ENCODE measurements at places on chromosomes 16 and 17.

DNA sequence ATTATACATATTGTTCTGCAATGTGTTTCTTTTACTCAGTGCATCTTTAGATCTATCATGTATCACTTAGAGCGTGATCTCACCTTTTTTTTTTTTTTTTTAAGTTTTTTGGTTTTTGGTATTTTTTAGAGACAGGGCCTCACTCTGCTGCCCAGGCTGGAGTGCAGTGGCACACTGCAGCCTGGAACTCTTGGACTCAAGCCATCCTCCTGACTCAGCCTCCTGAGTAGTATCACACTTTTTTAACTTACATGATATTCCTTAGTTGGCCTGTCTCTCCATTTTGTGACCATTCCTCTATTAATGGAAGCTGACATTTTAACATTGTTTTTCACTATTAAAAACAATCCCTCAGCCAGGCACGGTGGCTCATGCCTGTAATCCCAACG lies 4.7 kb upstream of the MPO start:
- no peak for DNase-seq

GRCh38 chr17:31697838-31698237 lies 161.2 kb downstream of the COPRS start:
- DNase-seq = no peak

GRCh38 chr17:4109449-4109848 lies 33.4 kb downstream of the ZZEF1 start:
- DNase-seq = no peak

DNA sequence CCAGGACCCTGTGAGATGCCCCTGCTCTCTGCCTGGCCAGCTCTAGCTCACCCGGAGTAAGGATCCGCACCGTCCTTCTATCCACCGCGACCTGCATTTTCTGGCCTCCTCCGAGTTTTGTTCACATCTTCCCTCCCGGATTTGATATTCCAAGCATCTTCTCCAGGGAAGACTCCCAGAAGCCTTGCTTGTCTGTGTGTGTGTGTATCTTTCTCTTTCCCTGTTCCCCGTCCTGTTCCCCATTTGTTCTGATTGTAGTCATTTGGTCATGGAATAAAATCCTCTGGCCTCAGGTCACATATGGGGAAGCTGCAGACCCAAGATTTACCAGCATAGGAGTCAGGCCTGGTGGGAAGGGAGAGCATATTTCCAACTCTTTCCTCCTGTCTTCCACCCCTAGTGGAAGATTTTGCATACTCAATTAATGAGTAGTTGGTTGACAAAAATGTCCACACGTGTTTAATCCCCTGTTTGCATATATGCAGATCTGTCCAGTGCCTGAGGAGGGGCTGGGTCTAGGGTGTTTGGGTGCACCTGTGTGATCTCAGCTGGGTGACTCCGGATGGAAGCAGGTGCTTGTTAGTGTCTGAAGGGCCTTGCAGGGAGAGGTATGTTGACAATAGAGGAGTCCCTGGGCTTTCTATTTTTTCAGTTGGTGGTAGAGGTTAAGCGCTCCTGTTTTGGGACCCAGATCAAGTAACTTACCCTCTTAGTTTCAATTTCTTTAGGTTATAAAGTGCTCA lies 1.9 kb downstream of the PRAC1 start:
- no peak for DNase-seq

GRCh38 chr17:31318851-31319661 lies 2.4 kb downstream of the EVI2A start:
- peak; percentile 70 for DNase-seq

DNA sequence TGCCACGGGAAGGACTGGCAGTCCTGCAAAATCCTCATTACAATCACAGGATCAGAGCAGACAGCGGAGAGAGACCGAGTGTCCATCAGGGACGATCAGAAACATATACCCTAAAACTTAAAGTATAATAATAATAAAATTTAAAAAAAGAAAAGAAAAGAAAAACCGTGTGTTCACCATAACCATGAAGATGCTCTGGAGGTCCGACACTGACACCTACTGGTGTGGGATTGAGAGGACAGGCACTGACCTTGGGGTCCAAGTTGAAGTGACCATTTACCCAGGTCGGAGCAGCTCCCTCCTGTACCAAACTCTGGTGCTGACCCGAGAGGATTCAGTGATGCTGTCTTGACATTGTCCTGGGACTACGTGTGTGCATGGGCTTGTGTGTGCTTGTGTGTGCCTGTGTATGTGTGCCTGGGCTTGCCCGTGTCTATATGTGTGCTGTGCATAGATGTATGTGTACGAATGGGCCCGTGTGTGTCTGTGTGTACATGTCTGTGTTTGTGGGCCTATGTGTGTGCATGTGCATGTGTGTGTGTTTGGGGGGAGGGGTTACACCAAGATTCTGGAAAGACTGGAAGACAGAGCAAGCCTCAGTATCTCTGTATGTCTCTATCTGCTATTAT lies 10.0 kb upstream of the CD300LD start:
- peak; percentile 67 for DNase-seq

- DNase-seq = no peak
These were observed 39.2 kb downstream of the IFT140 start for GRCh38 chr16:1572673-1573072.

DNA sequence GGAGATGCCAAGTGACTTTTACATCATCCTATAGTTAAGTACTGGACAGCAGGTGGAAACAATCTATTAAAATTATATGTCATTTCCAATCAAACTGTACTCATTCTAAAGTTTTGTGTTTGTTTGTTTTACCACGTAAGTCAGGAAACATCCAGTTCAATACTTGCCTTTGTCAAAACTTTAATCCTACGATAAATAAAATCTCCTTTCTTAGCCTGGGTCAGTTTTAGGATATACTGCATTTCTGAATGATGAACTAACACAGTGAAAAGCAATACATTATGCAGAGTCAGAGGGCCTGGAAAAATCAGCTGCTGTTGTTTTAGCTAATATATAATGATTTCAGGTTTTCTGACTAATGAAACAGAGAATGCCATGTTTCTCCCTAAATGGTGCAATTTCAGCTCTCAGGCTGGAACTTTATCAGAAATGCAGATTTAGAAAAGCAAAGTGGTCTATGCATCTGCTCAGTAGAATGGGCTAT lies 756.4 kb downstream of the CDH11 start:
- no peak for DNase-seq

GRCh38 chr17:16488186-16488967 lies 3.6 kb downstream of the LRRC75A start:
- no peak for DNase-seq

GRCh38 chr17:34306466-34306865 lies 12.8 kb upstream of the CCL8 start:
- DNase-seq = peak; percentile 63

GRCh38 chr17:17929655-17930380 lies 42.4 kb downstream of the TOM1L2 start:
- DNase-seq = no peak

DNA sequence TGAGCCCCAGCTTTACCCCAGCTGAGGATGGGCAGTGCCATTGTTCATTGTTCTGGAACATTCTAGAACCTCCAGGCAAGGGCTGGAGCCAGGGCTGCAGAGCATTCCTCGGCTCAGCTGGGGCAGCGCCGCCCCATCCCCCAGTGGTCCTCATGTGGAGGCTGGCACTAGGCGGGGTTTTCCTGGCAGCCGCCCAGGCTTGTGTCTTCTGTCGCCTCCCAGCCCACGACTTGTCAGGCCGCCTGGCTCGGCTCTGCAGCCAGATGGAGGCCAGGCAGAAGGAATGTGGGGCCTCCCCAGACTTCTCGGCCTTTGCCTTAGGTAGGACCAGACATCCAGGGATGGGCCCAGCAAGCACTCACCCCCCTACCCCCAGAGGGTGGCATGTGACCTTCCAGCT lies at the start of gene TMEM95:
Gene TMEM95 (plus strand): TSS at position 104 of the 400 bp plus-strand sequence. CDS start 49 bp downstream, at position 153.
- no peak for DNase-seq

- DNase-seq = peak; percentile 77
These were observed 1.8 kb upstream of the QPRT start for GRCh38 chr16:29676989-29677785.

GRCh38 chr17:49005140-49005539 lies 8.0 kb downstream of the IGF2BP1 start:
- no peak for DNase-seq

DNA sequence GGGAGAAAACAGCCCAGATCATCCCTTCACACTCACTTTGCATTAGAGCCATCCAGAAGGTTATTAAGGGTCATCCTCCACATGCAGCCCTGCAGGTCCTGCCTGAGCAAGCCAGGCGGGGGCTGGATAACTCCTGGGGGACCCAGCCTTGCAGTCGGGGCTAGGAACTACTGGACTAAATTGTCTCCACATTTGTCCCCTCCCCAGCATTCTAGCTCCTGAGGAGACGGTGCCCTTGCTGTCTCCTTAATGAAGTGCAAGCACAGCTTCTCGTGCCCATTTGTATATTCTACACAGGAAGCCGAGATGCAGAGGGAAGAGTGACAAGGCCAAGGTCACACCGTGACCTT lies 185.2 kb downstream of the C16orf95 start:
- DNase-seq = no peak

- no peak for DNase-seq
These were observed 130.8 kb downstream of the GAS7 start for GRCh38 chr17:10067446-10068143.

- DNase-seq = no peak
These were observed 889 bp upstream of the ZNF423 start for GRCh38 chr16:49856672-49857330.

- no peak for DNase-seq
These were observed 139.0 kb downstream of the SNX11 start for GRCh38 chr17:48246612-48247011.

GRCh38 chr17:58060596-58061191 lies 22.5 kb upstream of the DYNLL2 start:
- DNase-seq = no peak

- DNase-seq = no peak
These were observed 39.3 kb upstream of the IRX6 start for GRCh38 chr16:55284718-55285099.

DNA sequence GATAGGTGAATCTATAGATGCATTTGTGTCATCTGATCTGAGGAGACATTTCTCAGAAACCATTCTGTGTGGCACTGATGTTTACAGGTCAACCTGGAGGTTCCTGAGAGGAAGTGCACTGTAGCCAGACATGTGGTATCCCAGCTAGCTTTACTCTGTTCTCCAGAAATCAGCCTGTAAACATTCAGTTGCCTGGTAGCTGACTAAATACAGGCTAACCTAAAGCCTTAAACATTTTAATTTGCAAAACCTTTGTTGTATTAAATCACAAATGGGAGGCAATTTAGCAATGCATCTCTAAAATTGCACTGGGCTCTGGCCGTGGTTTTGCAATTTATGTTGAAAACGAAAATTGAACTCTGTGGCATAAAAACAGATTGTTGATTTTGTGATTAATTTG lies 207.6 kb downstream of the FTO start:
- no peak for DNase-seq

DNA sequence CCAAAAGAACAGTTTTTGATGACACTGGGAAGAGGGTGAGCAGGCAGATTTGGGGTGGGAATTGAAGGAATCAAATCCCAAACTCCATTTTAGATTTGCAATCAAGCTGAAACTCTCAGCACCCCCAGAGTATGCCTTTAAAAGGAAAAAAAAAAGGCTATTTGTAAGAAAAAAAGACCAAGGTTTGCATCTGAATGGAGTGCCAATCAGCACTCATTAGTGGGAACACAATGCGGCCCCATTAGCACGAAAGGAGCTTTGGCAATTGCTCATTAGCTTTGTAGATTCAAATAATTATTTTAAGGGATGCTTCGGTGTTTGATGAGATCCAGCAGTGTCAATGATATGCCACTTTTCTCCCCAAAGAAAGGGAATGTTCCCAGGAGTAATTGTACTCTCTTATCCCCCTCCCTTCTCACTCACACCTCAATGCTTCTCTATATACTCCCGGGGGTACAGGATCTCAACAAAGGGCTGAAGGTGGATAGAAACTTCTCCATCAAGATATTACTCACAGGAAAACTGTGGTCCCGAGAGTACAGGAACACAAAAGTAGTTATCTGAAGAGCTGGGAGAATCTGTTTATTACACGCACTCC lies 32.2 kb downstream of the CHP2 start:
- DNase-seq = no peak

DNA sequence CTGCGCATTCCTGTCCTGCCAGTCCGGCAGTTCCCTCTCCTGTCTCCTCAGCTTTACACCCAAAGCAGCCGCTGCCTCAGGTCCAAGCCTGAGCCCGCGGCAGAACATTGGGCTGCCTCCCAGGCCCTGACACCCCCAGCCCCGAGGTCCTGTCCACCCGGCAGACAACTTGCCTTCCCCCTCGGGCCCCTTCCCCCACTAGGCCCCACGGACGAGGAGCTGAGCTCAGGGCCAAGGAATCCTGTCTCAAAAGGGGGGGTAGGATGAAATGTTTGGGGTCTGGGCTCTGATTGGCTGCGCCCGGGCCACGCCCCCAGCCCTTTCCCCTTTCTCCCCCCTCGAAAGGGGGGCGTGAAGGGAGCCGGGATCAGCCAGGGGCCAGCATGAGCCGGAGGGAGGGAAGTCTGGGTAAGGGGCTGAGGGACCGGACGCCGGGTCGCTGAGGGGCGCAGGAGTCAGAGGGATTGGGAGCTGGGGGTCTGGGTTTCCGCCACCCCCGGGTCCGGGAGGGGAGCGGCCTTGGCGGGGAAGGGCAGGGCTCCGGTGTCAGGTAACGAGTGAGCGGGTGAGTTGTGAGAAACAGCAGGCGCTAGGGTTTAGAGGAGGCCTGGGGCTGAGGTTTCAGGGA lies at the start of gene CTF1:
Gene CTF1 (plus strand): TSS at position 354 of the 628 bp plus-strand sequence. CDS start 30 bp downstream, at position 384.
- no peak for DNase-seq

- no peak for DNase-seq
These were observed 900.0 kb upstream of the GOT2 start for GRCh38 chr16:59634004-59634579.

DNA sequence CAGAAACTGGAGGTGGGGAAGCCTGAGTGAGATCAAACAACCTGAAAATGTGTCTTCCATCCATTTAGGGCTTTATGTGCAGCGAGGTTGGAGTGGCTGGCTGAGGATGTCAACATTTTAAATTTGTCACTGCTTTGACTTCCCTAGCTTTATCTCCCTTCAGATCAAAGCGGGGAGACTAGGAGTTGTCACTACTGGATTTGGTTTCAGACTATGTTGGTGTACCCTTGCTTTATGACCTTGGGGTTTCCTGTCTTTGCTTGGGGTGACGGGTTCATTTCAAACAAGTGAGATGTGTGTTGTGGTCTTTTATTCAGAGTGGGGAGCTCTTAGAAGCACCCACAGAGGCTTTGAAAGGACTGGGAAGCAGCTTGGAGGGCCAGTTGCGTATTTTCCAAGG lies 25.6 kb downstream of the MSI2 start:
- DNase-seq = no peak

DNA sequence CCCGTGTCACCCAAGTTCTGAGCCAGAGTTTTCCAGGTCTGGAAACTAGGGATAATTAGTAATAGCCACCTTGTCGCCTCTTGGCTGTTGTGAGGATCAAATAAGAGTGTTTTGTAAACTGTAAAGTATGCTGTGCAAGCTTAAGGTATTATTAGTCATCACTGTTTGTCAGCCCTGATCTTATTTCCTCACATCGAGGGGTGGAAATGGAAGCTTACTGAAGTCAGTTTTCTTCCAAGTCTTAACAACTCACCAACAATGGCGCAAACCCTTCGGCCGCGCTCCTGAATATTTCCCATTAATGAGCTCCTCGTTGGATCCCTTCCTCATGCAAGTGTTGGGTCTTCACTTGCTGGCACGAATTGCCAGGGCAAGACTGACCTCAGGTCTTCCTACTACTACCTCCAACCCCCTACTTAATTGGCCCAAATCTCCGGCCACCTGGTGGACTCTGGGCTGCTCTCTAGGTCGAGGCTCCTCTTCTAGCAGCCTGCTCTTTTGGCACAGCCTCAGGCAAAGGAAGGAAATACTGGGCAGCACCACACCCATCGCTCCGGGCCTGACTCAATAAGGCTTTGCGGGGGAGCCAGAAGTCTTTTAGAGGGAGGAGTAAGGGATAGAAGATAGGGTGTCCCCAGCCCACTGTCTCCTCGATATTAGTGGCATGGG lies 885 bp upstream of the SLC35B1 start:
- peak; percentile 58 for DNase-seq

- no peak for DNase-seq
These were observed 60.2 kb downstream of the ACSM1 start for GRCh38 chr16:20637247-20637646.
